ENCODE measurements at places on chromosomes 1 and 21.

- no peak for DNase-seq
These were observed 6.9 kb upstream of the PRSS38 start for GRCh38 chr1:227808566-227808965.

- no peak for DNase-seq
These were observed 31.3 kb downstream of the MAST2 start for GRCh38 chr1:45834689-45835088.

- DNase-seq: no peak
These were observed 289.5 kb downstream of the RRAGC start for GRCh38 chr1:38569932-38570656.

- no peak for DNase-seq
These were observed 521.0 kb upstream of the B3GALT2 start for GRCh38 chr1:193707271-193708021.

GRCh38 chr1:228919914-228920313, 184.6 kb downstream of the RHOU start:
- DNase-seq: no peak

DNA sequence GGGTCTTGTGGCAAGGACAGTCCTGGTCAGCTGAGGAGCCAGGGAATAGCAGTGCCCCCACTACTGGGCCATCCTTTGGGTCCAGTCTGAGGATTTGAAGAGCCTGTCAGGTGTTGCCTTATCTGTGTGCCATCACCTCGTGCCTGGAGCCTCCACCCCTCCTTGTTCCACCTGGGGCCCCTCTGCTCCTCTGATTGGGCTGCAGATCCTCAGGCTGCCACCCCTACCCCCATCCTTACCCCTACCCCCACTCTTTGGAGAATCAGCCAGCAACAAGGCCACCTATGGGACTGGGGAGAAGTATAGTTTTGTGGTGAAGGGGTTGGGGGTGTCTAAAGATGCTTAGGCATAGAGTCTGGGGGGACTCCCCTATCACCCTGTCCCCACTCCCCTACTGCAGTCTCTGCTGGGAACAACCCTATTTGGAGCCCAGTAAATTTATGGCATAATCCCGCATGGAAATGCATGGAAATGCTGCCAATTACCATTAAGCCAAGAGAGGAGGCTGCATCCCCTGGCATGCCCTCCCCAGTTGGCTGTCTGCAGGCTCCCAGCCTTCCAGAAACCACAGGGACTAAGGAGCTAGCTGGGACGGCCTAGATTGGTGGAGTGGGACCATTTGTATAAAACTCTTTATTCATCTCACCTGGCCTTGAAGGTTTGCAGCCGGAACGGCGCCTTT, 142.7 kb upstream of the CSF3R start:
- no peak for DNase-seq

- no peak for DNase-seq
These were observed 26.1 kb downstream of the ETS2 start for GRCh38 chr21:38831526-38832467.

- DNase-seq: peak; percentile 38
These were observed 106.7 kb downstream of the HIVEP3 start for GRCh38 chr1:41812051-41812450.

DNA sequence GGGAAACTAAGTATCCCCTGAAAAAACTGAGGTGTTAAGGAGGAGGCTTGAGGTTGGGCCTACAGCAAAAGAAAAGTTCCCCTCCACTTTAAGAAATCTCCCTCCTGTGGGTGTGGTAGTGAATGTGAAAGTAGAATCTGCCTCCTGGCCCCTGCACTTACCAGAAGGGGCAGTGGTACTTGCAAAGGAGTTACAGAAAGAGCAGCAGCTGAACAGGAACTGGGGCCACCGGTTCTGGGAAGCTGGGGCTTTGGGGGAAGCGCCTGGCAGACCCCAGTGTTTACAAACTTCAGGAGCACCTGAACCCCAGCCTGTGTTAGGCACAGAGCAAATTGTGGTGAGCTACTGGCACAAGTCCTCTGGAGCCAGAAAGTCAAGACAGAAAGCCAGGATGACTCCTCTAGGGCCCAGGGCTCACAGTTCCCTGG, 250.2 kb upstream of the FGGY start:
- DNase-seq: no peak

DNA sequence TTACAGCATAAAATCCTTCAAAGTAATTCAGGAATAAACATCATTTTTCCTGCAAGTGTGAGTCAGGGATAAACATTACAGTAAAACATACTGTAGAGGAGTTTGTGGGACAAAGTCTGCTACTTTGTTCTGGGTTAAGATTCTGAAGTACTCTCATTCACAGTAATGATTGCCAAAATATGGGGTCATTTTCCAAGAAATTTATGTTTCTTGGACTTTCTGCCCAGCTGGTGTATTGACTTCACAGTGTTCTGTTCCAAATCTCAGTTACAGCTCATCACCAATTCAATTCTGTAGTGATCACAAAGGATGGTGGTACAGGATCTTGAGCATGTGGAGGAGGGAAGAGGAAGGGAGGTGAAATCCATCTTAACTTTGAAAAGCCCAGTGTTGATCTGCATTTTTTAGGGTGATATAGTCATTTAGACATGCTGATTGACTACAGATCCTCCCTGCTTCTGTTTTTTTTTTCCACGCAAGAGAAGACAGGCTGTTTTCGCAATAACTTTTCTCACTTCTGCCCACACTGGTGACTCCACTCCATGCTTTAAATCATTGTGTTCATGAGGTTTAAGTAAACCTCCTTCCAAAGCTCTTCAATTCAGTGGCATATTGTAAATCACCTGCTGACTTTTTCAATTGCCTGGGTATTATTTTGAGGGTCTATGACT, 60.4 kb upstream of the C1orf53 start:
- no peak for DNase-seq

DNA sequence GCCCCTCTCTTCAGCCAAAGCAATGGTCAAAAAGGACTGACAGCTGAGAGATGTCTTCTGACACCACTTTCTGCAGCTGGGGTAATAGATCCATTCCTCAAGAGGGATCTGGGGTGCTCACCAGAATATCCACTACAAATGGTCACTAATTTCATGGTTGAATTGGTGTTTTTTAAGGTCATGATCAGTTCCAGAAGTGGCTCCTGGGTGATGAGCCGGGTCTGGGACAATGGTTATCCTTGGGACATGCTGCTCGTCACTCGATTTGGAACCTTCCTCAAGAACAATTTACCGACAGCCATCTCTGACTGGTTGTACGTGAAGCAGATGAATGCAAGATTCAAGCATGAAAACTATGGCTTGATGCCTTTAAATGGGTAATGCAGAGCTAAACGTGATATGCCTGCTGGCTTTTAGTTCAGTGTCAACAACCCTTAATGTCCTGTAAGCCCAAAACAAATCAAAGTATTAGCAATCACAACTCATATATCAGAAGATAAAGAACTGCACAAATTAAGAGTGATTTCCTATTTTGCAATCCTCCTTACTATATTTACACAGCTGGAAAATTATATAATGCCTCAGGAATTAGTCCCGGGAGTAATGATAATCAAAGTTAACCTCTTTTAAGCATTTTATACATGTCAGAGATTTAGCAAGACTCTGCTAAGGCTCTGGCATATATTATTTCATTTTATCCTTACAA, 20.1 kb downstream of the FMO3 start:
- DNase-seq: no peak

DNA sequence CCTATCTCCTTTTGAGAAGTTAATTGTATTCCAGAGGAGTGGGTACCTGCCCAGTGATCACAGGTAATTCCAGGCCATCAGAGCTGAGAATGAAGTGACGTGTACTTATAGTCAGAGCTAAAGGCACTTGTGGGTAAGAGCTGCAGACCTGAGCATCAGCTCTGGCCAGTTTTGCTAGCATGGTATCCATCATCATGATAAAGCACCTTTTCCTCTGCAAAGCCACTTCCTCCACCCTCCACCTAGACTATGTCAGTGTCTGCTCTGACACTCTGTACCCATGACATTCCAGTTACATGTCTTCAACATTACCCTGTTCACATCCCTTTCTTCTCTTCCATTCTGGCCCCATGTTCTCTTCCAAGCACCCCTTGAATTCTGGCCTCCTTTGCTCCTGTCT, 157.3 kb downstream of the GRIK3 start:
- DNase-seq: no peak

GRCh38 chr1:28640766-28641165, 2.1 kb downstream of the TAF12 start:
- DNase-seq: no peak

DNA sequence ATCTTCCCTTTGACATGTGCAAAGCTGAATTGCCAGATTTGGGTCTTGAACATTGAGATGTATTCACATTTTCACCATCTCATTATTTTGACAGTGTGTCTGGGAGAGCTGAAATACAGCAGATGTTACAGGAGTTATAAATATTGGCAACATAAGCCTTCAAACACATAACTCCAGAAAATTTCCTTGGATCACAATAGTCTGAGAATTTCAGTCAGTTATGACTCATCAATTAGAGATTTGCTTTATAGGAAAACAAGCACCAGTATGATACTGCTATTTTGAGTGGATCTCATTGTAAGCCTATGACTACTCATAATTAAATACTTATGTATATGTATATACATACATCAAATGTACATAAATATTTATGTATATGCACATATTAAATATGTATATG, 1171.8 kb downstream of the AMY1C start:
- DNase-seq: no peak

GRCh38 chr1:98661544-98662355, at the start of gene SNX7:
Gene SNX7 (plus strand): TSS chr1:98661721. CDS start chr1:98661732, 11 bp downstream.
- DNase-seq: peak; percentile 72

DNA sequence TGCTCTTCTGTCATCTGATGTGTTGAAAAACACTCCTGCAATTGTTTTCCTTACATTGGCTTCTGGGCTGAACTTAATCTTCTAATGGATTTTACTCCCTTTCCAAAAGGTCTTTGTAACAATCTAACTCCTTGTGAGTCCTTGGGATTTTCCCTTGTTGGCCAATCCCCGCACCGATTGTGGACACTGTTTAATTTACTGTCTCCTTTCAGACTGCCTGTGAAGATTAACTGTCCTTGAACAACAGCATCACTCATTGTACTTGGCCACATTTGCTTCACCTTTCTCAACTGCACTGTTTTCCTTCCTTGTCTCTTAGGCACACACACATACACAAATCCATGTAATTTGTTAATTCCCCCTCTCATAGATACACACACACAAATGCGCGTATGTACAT, 120.4 kb downstream of the SPATA46 start:
- no peak for DNase-seq

- DNase-seq: no peak
These were observed 25.7 kb downstream of the DMRTB1 start for GRCh38 chr1:53484705-53485477.

DNA sequence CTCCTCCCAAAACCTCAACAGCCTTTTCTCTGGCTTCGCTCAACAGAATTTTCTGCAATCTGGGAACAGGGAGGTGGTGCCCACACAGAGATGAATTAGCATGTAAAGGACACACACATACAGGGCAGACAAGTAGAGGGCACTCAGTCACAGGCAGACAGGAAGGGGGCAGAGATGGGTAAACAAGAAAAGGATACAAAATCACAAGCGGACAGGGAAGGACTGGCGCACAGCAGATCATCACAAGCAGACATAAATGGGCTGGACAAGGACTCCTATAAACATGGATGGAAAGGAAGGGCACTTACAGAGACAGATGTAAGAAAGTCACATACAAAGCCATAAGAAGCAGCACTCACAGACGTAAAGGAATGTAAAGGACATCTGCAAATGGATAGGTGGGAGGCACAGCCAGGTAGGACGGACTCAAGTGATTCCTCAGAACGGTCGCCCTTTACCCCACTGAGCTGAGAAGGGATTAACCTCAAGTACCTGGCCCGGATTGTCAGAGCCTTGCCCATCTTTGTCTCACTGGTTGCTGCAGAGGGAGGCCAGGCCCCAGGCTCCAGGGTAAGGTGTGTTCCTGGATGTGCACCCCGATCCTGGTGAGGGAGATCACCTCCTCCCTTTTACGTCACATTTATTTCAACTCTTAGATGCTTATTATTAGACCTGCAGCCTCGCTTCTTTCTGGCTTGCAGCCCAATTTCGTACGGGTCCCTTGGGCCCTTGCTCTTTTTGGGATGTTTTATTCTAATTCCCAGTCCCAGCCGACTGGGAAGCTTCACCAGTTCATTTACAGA, 836 bp upstream of the PRCC start:
- DNase-seq: no peak

DNA sequence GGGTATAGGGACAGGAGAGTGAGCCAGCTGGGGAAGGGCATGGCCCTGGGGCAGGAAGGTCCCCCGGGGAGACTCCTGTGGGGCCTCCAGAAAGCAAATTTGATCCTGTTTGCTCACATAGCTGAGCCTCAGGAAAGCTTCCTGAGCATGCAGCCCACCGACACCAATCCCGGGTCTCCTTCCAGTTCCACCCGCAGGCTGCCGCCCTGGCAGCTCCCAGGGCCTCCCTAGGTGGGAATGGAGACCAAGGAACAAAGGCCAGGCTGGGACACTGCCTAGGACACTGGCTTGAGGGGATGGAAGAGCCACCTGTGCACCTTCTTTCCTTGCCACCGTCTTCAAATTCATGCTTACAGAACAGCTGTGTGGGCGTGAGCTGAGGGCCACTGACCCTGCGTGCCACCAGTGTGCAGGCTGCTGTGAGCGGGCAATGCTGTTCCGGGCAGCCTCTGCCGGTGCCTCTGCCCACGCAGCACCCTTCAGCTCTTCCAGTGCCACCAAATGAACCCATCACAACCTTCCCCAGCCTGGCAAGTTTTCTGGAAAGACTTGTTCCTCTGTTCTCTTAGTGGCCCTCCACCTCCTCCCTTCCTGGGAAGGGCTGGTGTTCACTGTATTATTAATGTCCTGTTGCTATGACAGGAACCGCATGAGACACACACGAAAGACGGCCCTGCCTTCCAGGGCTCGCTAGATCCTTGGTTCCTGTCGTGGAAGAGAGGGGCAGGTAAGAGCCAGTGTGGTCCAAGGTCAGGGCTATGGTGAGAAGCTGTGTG, 53.6 kb downstream of the ACBD3 start:
- DNase-seq: no peak

DNA sequence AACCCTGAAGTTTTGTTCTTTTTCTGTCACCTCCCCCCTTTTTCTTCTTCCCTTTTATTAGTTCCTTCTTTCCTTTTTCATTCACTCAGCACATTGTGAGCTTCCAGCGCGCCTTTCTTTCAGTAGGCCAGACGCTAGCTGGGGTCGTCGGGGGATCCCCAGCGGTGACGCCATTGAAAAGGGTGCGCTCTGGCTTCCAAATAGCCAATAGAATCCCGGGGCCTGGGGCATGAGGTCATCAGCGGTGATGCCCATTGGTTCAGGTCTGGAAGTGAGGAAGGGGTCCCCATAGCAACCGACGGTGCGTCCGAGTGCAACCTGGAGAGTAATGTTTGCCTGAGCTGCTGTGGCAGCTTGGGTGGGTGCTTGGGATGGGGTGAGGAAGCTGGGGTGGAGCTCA, 6.9 kb upstream of the EFNA3 start:
- no peak for DNase-seq

DNA sequence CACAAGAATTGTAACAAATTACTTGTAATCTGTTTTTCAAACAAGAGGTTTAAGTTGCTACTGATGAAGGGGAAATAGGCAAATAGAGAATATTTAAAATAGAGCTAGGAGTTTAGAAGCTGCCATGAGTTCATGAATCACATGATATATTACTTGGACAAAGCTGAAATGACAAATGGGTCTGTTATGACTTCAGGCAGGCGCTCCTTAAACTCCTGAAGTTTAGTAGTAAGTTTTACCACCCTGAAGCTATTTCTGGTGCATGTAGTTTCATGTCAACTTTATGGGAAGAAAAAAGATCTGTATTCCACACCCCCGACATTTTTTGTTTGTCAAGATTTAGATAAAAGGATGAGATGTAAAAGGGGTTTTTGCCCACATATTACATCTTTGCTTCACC, 58.5 kb downstream of the PLA2G4A start:
- DNase-seq: no peak
